ENCODE measurements at places on chromosomes 6 and 20.

- DNase-seq, result no peak
Measured at GRCh38 chr6:165881806-165882205, 218.8 kb upstream of the PDE10A start.

GRCh38 chr6:18211338-18211737 is 53.0 kb downstream of the DEK start:
- DNase-seq, result no peak

DNA sequence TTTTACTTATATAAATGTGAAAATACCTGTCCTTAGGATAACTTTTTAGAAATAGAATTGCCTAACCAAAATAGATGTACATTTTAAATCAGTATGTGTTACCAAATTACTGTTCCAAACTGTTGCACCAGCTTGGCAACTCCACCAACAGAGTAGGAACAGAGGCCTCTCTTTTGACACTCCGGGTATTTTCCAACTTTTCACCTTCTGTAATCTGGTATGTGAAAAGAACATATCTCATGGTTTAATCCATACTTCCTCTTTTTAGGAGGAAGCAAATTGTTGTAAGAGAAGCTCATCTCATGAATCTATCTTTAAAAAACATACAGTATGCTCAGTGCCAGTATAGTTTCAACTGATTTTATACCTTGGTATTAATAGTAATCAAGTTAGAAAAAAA is 24.9 kb downstream of the RNF144B start:
- no peak for DNase-seq

- no peak for DNase-seq
Measured at GRCh38 chr6:16496991-16497801, 258.8 kb downstream of the GMPR start.

DNA sequence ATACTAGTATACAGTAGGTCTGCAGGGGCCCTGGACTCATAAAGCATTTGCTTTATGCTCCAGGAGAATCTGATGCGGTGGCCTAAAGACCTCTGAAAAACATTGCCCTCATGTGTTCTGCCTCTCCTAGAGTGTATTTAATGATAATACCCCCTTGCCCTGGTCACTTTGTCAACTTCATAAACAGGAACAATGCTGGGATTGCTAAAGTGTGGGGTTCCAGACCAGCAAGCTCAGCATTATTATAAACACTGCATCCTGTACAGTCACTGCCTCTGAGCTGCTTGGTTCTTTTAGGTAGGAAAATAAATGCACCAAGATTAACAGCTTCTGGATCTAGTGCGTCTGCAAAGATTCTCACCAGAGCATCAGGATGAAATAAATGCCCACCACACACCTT is 12.2 kb downstream of the TREM1 start:
- DNase-seq, result no peak

DNA sequence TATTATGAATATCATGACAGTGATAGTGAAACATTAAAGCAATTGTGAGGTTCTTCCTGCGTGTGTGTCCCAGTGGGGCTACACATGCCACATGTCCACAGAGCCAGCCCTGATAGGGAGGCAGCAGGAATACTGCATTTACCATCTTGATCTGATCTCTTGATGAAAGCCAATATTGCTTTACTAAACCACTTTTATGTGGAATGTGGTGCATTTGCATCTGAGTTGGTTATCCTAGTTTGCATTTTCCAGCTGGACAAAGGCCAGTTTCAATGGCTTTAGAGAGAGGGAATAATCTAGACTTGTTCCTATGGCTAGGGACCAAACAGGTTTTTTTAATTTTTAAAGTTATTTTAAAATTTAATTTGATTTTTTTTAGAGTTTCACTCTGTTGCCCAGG is 216.3 kb upstream of the FERMT1 start:
- DNase-seq, result no peak

GRCh38 chr6:42217519-42218367 is at the start of gene MRPS10:
Gene MRPS10, minus strand, starts transcription at chr6:42217861. Its CDS starts 12 bp downstream, at chr6:42217849.
- peak; percentile 98 for DNase-seq

- DNase-seq, result no peak
Measured at GRCh38 chr6:142856624-142857232, 88.2 kb downstream of the HIVEP2 start.

- DNase-seq, result no peak
Measured at GRCh38 chr20:43667341-43668132, 623 bp downstream of the MYBL2 start.

DNA sequence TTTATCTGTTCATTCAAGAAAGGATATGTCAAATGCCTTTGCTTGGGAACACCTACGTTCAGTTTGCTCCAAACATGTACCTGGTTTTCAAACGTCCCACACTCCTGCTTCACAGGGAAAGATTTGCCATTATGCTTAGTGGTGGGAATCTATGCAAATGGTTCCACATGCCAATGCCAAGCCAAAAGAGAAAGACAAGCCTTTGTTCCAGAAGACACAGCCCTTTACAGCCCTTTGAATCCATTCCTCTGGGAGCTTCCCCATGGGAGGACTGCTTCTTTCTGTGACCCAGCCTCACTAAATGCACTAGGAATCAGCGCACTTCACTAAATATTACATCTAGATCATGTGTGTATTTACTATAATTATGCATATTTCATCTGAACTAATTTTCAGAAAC is 619.5 kb downstream of the PRKN start:
- DNase-seq, result no peak

- DNase-seq, result peak; percentile 54
Measured at GRCh38 chr20:47559141-47559540, 57.5 kb downstream of the NCOA3 start.

- no peak for DNase-seq
Measured at GRCh38 chr6:163148451-163149278, 265.9 kb upstream of the QKI start.

DNA sequence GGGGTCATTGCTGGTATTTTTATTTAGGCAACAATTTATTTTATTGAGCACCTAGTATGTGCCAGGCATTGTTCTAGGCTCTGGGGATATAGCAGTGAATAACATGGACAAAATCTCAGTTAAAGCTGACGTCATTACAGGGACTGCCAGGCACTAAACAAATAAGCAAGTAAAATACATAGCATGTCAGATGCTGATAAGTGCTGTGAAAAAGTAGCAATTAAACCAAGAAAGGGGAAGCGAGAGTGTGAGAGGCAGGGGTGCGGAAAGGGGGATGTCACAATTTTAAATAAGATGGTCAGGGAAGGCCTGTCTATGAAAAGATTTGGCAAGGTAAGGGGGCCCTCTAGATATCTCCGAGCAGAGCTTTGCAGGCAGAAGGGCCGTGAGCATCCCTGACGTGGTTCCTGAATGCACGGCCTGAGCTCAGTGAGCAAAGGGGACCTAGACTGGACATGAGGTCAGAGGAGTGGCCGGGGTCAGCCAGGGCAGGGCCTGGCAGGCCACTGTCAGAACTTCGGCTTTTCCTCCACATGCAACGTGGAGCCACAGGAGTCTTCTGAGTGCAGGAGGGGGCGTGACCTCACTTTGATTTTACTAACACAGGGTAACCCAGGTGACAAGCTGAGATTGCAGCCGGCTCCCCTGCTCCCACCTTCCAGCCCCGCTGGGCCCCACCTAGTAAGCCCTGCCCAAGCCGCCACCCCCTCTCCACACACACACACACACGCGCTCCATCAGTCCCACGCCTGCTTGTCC is 24.2 kb upstream of the SIRPA start:
- no peak for DNase-seq

- no peak for DNase-seq
Measured at GRCh38 chr20:6831461-6831860, 64.0 kb downstream of the BMP2 start.

- DNase-seq, result no peak
Measured at GRCh38 chr6:47567586-47567985, 90.0 kb downstream of the CD2AP start.

GRCh38 chr20:29443819-29444218 is 1813.6 kb upstream of the DEFB115 start:
- no peak for DNase-seq

DNA sequence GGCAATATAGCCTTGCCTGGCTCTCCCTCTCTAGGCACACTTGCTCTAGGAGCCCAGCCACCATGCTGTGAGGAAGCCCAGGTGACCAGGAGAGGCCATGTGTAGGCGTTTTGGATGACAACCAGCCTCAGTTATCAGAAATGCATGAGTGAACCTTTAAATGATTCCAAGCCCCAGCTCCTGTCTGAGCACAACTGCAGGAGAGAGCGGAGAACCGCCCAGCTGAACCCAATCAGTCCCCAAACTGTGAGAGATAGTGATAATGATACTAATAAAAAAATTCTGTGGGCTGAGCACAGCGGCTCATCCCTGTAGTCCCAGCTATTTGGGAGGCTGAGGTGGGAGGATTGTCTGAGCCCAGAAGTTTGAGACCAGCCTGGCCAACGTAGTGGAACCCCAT is 83.8 kb upstream of the TOX2 start:
- no peak for DNase-seq

- DNase-seq, result no peak
Measured at GRCh38 chr20:36989797-36990196, 38.3 kb upstream of the SAMHD1 start.

- DNase-seq, result no peak
Measured at GRCh38 chr6:147009358-147009757, 194.9 kb upstream of the STXBP5 start.

- DNase-seq, result no peak
Measured at GRCh38 chr6:11773013-11773412, 5.6 kb downstream of the ADTRP start.

GRCh38 chr6:88882536-88882935 is 80.9 kb downstream of the RNGTT start:
- no peak for DNase-seq

GRCh38 chr20:19008497-19008896 is 194.9 kb downstream of the SCP2D1 start:
- no peak for DNase-seq

DNA sequence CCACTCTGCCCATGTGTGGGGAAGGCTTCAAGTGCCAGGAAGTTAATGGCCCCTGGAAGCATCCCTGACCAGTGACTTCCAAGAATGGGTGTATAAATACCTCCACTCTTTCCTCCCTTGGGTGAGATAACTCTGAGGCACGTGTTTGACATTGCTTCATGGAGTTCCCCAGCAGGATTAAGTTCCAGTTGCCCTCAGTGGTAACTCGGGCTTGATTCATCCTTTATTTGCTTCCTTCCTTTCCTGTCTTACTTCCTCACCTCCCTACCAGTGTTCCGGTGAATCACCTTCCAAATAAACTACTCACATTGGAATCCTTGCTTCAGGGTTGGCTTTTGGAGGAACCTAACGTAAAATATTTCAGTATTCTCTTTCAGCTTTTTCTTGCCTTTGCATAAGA is 84.6 kb upstream of the JAG1 start:
- DNase-seq, result no peak

DNA sequence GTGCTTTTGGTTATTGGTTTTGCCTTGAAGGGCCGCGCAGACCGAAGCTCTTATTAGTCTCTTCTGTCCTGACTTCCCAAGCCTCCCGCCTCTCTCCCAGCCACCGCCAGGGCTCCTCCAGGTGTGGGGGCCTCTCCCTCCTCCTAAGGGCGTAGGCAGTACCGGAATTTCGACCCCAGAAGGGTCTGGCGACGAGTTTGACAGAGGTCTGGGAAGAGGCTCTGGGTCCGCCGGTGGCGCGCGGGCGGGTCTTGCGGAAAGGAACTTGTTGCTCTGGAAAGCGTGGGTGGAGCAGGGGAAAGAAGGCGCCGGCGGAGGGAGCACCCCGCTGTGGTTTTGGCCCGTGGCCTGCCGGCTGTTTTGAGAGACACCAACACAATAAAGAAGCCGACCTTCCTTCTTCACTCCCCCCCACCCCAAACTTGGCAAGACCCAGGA is 1.8 kb downstream of the PCSK2 start:
- DNase-seq, result no peak

DNA sequence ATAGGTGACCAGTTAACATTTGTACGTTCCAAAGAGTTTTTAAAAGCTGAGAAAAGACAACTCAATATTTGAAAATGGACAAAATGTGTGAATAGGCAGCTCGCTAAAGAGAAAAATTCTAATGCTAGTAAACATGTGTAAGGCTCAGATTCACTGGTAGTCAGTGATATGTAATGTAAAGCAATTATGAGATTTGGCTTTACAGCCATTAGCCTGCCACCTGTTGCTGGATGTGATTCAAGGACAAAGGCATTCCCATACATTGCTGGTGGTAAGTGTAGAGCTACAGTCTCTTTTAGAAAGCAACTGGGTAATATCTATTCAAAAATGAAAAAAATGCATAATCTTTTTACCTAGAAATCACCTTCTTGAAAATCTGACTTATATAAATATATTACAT is 114.3 kb downstream of the COL19A1 start:
- DNase-seq, result no peak

GRCh38 chr20:63042448-63043071 is 35.8 kb upstream of the BHLHE23 start:
- DNase-seq, result no peak

DNA sequence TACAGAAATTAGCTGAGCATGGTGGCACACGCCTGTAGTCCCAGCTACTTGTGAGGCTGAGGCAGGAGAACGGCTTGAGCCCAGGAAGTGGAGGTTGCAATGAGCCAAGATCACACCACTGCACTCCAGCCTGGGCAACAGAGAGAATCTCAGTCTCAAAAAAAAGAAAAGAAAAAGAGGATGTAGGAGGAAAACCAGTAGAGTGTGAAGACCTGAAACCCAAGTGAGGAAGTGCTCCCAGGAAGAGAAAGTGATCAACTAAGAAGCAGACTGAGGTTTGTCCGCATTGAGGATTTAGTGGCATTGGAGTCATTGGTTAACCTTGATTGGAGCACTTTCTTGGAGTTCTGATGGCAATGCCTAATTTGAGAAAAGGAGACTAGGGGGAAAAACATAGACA is 20.6 kb upstream of the TASP1 start:
- no peak for DNase-seq

DNA sequence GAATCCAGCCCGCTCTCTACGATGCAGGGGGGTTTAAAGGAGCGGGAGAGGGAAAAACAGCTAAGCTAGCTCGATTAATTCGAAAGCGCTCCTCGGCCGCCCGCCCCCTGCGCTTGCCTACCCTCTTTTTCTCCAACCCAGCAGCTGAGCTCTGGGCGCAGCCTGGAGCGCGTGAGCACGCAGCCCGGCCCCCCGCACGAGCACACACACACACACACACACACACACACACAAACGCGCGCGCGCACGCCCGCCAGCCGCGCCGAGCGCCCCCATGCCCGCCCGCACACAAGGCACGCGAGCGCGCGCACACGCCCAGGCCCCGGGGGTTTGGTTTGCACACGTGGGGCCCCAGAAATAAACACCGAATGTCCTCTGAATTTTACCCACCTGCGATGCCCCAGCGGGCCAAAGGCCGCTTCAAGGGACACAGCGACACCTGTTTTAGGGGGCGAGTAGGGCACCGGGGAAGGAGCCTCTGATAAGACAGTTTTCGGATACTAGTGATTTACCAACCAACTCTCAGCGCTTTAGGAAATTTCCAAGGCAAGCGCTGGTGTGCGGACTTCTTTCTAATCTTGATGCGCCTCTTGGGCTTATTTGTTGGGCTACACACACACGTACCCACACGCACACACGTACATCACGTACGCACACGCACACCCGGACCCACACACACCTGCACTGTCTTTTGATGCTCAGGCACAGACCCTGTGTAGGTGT is 802 bp upstream of the NRN1 start:
- DNase-seq, result peak; percentile 89

GRCh38 chr20:33859157-33859695 is 48.1 kb downstream of the CHMP4B start:
- DNase-seq, result no peak

GRCh38 chr6:54390362-54390761 is 82.1 kb downstream of the TINAG start:
- DNase-seq, result no peak
